NCI-H774 (cell line): ENCODE measurements at places on chromosomes 11 and 22.

DNA sequence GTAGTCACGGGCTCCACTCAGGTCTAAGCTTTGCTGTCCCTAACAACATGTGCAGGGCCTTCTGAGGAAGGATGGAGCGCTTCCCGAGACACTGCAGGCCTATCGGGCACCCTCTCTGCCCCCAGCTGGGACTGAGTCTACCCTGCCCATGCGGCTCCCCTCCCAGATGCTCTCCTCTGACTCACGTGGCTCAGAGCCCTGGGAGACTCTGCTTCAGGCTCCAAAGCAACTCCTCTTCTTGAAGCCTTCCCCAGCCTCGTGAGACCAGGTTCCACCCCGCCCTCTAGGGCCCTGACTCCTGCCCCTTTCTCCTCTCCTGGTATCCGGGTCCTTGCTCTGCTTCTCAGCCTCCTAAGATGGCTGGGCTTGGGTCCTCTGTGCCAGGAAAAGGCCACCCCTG is 28.4 kb upstream of the ARFGAP3 start:
- DNase-seq: no peak

- DNase-seq: no peak
These were observed 21.5 kb downstream of the PLEKHB1 start for GRCh38 chr11:73667891-73668290.

GRCh38 chr11:64447831-64448598 is 89.1 kb downstream of the RPS6KA4 start:
- DNase-seq: peak; percentile 4

DNA sequence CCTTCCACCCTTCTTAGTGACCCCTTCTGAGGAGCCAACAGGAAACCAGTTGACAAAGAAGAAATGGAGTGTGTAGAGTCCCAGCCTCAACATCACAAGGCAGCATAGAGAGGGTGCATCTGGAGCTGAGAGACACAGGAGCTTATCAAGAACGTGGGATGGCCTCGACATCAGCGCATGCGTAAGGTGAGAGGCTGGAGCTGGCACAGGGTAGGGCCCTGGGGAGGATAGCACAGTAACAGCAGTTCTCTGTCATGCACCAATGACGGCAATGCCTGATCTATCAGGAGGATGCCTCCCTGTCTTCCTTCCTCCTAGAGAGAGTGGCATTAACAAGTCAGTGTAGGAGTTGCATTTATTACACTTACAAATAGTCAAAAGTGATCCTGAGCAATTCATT is 426.1 kb downstream of the NTM start:
- DNase-seq: no peak

DNA sequence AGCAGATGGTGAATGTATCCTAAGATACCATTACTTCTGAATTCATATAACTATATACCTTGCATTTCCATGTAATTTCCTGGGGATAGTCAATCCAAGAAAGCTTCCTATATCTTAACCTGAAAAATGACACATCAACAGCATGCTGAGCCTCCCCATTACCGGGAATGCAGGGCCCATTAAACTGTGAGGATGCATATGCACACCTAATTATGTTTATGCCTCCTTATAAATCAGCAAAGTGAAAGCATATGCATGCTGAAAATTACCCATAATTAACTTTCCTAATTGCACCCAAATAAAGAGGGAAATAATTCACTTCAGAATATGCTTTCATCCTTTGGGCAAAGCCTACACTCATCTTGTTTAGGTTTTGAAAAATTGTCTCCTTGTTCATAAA is 663.0 kb downstream of the KCNA4 start:
- DNase-seq: no peak

GRCh38 chr11:116955949-116956348 is 118.5 kb upstream of the APOA1 start:
- no peak for DNase-seq

GRCh38 chr11:85348945-85349344 is 278.2 kb downstream of the DLG2 start:
- DNase-seq: no peak

DNA sequence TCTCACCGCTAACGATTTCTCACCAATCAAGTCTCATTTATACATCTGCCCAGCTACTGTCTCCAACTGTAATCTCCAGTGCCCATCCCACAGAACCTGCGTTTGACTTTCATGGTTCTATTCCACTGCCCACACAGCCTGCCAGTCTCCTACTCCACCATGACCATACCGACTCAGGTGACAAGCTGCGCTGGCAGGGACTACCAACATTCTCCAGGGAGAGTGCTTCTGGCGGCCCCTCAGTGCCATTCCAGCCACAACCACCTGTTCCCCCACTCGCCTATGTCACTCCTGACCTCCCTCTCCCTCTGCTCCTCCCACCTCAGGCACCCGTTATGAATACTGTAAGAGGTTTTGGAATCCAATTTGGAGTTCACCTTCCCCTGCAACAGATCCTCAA is 108.5 kb upstream of the BID start:
- DNase-seq: no peak
